Skeletal muscle cell (primary cell): ENCODE measurements at places on chromosomes 12 and 14.
A peak's percentile ranks its signal among the peaks of the same experiment; 100 is the strongest.

DNA sequence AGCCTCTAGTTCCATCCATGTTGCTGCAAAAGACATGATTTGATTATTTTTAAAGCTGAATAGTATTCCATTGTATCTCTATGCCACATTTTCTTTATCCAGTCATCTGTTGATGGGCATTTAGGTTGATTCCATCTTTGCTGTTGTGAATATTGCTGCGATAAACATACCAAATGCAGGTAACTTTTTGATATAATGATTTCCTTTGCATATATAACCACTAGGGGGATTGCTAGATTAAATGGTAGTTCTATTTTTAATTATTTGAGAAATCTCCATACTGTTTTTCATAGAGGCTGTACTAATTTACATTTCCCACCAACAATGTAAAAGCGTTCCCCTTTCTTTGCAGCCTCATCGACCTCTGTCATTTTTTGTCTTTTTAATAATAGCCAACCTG is 342.5 kb downstream of the MDGA2 start:
- no peak for DNase-seq

DNA sequence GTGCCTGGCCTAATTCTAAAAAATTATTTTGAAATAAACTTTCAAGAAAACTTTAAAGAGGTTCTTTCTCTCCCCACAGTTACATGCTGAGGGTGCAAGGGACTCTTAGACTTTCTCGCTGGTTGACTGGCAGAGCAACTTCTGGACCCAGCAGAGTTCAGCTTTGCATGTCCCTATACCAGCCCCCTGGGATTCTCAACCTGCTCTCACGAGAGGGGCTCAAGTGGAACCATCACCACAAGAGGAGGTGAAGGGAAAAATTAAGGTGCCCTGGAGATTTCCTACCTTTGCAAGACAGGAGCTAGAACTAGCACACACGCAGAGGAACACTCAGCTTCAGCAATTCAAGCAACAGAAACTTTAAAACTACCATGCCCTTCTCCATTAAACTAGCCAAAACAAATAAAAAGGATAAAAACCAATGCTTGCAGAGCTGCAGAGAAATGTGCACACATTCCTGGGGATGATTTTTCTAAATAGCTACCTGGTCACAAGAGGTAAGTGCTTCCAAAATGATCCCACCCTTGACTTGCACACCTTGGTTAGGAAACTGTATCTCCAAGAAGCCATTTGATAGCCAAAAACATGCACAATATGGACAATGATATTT is 2.5 kb downstream of the HVCN1 start:
- DNase-seq, result no peak

DNA sequence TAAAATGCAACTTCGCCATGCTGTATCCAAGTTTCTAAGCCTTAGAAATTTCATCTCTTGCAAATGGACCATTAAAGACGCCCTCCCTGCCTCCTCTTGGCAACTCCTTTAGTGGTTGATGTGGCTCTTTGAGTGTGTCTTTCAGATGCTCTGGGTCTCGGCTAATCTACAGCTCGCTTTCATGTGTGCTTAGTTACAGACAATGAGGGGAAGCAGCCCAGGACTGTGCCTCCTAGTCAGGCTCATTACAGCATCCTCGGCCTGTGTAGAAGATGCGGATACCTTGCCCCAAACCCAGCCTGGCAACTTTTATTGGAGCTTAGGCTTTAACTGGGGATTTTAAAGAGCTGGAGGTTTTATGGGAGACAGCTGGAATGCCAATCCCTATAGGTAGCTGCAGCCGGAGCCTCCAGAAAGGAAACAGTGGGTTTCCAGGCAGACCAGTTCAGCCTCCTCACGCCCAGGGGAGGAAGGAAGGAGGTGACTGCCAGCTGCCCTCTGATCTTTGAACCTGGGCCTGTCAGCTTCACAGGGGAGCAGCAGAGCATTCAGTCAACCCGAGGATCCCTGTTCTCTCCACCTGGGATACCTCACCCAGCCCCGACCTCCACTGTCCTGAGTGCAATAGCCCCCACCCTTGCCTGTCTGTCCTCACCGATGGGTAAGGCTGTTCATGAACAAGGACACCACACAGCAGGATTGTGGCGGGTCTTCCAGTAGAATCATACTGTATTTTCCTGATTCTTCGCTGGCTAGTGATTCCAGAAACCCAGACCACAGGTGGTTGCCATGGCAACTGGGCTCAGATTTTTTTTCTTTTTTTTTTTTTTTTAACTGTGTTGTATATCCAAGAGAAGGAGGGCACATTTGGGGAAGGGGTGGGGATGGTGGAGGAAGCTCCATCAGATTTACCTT is 638.5 kb downstream of the MED13L start:
- no peak for DNase-seq

GRCh38 chr14:29684926-29685325 is 242.7 kb downstream of the PRKD1 start:
- DNase-seq, result no peak

- no peak for DNase-seq
Observed at GRCh38 chr14:96167224-96168148, 37.2 kb upstream of the BDKRB2 start.

DNA sequence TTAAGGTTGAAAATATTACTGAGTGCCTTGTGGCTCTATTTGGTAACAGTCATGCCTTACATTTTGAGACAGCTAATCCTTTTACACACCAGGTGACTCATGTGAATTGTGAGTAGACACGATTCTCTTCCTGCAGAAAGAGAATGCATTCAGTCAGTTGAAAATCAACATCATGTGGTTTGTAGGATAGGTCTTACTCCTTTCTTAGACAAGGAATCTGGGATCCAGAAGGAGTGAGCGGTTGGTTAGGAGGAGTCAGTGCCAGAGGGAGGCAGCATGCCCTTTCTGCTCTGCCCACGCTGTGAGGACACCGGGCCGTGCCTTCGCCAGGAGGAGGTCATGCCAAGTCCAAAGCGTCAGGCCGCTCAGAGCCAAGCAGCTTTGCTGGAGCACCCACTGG is 47.6 kb downstream of the TRAF3 start:
- peak; percentile 36 for DNase-seq

DNA sequence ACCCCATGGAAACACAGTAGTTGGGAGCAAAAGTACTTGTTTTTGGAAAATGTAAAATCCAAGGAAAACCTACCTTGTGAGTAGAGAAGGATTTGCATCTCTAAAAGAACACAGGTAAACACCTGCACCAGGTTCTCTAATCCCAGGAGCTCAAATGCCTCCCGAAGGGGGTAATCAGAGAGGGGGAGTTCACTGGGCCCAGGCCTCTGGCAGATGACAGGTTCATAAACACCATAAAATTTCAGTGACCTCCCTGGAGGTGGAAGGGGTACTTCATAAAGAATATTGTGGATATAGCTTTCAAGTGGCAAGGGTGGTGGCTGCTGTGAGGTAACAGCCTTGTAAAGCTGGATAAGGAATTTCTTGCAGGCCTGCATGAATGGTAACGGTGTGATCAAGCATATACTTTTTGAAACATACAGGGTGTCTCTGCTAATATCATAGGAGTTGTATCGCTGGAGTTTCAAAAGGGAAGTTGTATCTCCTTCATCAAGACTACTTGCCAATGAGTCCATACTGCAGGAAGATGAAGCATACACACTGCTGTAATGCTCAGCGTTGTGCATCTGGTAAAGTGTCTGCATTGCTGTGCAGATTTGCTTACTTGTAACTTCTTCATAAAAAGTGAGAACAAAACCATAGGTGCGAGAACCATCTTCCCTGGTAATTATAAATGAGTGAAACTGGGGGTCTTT is 111.3 kb downstream of the DENND5B start:
- DNase-seq, result no peak

- no peak for DNase-seq
Observed at GRCh38 chr14:99430491-99430890, 50.2 kb downstream of the SETD3 start.

GRCh38 chr14:95196268-95196667 is 38.9 kb upstream of the DICER1 start:
- no peak for DNase-seq

DNA sequence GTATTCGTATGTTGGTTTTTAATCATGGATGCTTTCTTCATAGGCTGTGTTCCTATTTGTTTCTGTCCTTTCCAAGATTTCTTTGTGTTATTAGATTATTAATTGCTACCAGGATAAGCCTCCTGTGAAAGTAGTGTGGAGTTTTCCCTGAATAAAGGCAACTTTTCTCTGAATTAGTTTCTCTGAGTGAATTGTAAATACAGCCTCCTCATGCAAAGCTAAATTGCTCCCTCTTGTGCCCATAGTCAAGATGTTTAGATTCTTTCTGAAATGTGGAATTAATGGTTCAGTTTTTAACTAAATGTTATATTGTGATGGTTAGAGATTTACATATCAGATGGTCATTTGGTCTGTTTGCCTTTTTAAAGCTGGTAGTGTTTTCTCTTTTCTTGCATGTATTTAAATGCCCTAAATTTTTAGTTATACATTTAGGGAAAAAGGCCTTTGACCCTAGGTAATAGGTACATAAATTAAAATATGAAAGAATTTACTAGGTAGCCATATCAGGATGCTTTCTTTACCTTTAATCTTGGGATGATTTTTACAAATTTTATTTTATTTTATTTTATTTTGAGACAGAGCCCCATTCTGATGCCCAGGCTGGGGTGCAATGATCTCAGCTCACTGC is 8.9 kb downstream of the APAF1 start:
- DNase-seq, result peak; percentile 25

DNA sequence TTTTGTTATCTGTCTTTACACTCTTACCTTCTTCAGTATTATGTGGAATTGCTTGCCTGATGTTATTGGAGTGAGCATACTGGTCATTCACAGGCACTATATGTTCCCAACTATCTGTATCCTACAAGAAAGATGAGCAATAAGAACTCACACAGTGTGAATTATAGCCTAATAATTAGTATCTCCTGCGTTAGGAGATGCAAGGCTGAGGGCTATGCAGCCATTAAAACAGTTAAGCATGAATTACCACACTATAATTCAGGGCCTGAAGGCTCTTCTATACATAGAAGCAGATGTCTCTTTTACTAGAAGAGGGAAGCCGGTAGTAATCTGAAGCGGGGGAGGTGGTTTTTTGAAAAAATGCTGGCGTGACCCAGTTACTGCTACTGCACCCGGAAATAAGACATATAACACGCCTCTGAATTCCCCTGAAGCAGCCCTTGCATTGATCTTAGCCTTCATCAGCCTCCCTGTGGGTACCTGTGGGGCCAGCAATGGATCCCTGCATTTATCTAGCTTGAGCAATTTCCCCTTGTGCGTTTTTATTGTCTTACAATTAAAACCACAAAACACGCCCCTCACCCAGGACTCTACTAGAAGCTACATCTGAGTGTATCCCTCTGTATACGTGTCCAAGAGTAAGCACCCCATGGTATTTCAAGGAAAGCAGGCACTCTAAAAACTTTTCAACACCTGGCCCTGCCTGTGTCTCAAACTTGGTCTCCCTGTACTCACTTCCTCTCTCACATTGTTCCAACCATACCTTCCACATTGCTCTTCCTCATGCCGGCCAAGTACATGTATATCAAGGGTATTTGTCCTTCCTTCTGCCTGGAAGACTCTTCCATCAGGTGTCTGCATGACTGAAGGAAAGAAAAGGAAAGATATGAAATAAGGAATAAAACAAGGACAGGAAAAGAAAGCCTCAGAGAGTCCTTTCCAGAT is 210.9 kb upstream of the ARID2 start:
- no peak for DNase-seq

GRCh38 chr12:68950511-68950910 is 17.5 kb upstream of the CPM start:
- DNase-seq, result no peak

DNA sequence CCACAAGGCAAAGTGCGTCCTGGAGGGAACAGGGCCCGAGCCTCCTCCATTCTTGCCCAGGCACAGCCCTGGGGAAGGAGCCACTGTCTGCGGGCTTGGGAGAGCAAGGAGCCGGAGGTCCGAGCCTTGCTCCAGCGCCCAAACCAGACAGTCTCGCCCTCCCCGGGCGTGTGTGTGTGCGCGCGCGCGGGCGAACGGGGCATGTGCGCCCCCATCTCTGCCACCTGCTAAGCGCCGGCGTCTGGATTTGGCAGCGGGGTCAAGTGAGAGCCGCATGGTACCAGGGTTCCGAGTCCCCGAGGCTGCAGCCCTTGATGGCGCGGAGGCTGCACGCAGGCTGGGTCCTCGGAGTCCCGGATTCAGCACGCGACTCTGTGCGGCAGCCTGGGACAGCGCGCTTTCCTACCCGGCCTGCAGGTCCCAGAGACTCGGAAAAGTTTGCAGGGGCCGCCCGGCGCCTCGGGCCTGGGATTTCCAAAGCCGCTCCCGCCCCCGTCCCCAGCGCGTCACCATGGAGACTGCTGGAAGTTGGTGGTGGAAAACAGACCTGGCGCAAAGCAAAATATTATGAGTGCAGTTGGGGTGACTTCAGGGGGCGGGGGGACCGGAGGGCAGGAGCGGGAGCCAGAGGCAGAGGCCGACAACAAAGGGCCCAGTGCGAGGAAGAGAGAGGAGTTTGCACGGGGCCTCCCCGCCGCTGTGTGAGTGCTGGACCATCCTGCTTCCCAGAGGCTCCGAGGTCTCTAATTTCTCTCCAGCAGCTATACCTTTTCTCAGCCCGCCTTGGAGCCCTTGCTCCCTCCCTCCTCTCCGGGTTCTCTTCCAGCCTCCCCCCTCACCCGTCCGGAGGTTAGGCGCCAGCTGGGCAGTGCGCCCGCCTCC is 4.2 kb downstream of the RFX4 start:
- no peak for DNase-seq

DNA sequence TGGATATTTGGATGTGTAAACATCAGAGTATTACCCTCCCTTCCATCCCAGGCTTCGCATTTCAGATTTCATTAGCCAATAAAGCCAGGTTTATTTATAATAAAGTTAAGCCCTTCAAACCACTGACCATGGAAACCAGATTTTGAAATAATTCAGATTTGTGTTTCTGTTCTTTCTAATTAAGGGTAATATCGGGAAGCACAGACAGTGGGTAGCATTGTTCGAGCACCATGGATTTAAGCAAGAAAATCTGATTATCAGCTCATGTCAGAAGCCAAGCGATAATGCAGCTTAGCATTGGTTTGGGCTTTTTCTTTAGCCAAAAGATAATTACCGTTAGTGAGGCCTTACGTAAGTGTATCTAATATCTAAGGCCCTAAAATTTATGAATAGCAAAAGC is 116.1 kb downstream of the C12orf42 start:
- DNase-seq, result no peak

DNA sequence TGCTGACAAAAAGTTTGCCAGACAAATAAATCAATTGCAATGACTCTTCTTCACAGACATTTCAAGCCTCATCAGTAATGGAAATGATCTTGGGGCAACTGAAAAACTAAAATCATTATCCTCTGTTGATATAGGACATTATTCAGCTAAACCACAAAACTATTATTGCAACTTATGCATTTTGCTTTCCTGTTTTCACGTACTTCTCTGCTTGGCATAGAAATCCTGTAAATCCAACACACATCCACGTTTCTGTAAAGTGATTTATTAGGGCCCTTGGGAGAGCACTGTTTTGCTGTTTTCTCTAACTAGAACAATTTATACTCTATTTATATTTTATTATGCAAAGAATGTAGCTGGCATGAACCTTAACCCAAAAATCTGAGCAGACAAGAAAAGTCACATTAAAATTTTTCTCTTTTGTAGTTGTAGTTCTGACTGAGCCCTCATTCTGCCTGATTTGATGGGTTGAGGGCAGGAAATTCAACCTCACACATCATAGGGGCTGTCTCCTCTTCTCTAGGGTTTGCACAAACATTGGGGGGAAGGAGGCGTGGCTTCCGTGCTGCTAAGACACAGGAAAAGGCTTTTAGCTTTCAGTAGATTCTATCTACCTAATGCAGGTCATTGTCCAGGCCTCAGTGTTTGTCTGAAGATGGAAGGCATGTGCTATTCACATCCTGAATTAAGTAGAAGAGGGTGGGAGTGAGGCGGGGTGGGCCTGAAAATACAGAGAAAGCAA is 11.5 kb upstream of the NUP107 start:
- no peak for DNase-seq

- DNase-seq, result no peak
Observed at GRCh38 chr12:129564768-129565167, 339.1 kb downstream of the TMEM132D start.
